ENCODE measurements at places on chromosomes 1 and 21.

DNA sequence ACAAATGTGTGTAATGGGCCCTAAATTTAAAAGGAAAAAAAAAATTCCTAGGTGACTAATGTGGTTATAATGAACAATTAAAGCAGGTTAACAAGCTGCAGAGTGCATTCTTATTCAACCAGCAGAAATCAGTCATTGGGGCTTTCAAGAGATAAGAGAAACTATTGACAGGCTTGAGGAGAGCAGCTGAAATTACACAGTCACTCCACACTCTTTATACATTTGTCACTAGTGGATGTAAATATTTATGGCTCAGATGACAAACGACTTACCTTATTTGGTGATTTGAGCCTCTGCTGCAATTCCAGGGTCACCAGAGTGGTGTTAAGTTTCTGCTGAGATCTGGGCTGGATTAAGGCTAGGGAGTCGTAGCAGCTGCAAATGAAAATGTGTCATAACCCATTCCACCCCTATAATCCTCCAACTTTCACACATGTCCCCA is 896.3 kb downstream of the TTLL7 start:
- no peak for DNase-seq

- DNase-seq, result no peak
Measured at GRCh38 chr1:98496256-98496995, 165.1 kb upstream of the SNX7 start.

- no peak for DNase-seq
Measured at GRCh38 chr1:225736437-225737098, 41.1 kb upstream of the SRP9 start.

DNA sequence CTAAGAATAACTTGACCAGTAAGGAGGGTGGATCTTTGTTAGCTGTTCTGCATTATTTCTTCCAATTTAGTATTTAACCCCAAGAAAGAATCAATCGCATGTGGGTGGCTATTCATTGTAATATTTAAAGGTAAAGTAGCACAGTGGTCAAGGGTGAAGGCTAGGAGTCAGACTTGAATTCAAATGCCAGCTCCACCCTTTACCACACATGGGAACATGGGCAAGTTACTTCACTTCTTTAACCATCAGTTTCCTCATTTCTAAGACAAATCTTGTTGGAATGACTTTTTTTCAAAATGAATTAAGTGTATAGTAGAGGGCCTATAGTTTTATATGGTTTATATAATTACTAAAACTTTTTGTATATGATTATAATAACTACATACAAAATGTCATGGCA is 71.3 kb upstream of the S1PR1 start:
- DNase-seq, result no peak

DNA sequence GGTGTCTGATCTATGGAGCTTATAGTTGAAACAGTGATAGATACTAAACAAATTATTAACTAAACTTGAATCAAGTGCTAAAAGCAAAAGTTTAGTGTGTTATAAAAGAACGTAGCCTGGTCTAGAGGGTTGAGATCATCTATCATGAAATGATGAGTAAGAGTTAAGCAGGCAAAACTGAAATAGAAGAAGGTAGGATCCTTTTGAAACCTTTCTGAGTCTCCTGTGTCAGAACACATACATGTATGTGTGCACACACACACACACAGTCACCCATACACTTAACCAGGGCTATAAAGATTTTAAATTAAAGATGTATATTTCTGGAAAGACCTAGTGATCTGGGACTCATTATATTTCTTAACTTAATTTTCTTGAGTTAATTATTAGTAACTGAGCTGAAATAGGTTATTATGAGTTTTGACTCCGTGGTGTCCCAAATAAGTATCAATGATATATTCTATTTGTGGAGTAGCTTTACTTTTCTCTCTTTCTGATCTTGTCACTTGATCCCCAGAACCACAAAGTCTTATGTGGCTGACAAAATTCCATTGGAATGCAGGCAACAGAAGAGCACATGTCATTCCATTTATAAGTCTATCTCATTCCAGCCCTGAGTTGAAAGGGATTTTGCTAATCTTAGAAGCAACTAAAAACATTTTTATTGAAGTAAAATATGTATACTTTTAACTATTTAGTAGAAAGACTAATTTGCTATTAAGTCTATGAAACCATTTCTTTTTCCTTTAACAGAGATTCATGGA is 70.7 kb downstream of the PRRX1 start:
- no peak for DNase-seq

DNA sequence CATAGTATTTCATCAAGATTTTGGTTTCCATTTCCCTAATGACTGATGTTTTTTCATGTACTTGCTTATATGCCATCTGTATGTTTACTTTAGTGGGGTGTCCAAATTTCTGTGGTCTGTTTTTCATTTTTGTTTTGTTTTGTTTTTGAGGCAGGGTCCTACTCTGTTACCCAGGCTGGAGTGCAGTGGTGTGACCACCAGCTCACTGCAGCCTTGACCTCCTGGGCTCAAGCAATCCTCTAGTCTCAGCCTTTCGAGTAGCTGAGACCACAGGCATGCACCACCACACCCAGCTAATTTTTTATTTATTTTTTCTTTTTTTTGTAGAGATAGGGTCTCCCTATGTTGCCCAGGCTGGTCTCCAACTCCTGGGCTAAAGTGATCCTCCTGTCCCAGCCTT is 378.0 kb upstream of the VAMP3 start:
- DNase-seq, result no peak

- DNase-seq, result no peak
Measured at GRCh38 chr21:37829447-37829846, 86.8 kb downstream of the KCNJ6 start.

DNA sequence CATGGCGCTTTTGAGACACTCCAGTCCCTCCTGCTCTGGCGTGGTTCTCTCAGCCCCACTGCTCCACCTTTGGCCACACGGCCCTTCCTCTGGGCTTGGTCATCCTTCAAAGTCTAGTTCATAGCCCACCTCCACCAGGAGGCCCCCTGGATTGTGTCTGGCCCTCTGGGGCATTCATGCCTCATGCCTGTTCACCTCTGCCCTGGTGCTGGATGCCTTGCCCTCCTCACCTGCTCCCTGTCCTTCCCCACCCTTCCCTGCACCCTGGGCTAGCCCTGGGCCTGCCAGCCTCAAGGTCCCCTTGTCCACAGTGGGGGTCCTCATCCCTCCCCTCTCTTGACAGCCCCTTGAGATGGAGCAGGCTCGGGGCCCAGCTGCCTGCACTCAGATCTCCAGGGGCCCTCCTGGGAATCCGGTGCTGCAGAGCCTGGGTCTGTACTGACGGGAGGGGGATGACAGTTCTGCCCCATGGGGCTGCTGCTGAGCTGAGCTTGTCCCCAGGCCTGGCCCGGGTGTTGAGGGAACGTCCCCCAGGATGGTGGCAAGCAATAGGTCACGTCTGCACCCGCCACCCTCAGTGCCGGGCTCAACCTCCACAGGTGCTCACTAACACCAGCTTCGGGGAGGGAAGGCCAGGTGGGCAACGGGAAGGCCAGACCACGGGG is 18.4 kb downstream of the PRXL2B start:
- DNase-seq, result no peak

GRCh38 chr1:221667504-221667903 is 74.4 kb downstream of the DUSP10 start:
- DNase-seq, result no peak

GRCh38 chr1:26970810-26971209 is 10.5 kb upstream of the KDF1 start:
- DNase-seq, result no peak

GRCh38 chr1:220876511-220877376 is 2.5 kb upstream of the HLX start:
- no peak for DNase-seq

- no peak for DNase-seq
Measured at GRCh38 chr1:27015260-27015659, 2.6 kb upstream of the TENT5B start.

- DNase-seq, result no peak
Measured at GRCh38 chr1:162357681-162358266, 18.9 kb downstream of the SPATA46 start.

GRCh38 chr1:218739426-218739825 is 394.3 kb downstream of the TGFB2 start:
- no peak for DNase-seq

DNA sequence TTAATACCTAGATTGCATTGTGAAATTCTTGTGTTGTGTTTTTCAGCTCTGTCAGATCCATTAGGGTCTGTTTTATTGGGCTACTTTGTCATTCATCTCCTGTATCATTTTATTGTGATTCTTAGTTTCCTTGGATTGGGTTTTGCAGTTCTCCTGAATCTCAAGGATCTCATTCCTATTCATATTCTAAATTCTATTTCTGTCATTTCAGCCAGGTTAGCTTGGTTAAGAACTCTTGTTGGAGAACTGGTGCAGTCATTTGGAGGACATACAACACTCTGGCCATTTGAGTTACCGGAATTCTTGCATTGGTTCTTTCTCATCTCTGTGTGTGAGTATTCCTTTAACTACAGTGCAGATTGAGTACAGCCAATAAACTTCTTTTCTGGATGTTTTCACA is 159.6 kb downstream of the FAM78B start:
- no peak for DNase-seq

DNA sequence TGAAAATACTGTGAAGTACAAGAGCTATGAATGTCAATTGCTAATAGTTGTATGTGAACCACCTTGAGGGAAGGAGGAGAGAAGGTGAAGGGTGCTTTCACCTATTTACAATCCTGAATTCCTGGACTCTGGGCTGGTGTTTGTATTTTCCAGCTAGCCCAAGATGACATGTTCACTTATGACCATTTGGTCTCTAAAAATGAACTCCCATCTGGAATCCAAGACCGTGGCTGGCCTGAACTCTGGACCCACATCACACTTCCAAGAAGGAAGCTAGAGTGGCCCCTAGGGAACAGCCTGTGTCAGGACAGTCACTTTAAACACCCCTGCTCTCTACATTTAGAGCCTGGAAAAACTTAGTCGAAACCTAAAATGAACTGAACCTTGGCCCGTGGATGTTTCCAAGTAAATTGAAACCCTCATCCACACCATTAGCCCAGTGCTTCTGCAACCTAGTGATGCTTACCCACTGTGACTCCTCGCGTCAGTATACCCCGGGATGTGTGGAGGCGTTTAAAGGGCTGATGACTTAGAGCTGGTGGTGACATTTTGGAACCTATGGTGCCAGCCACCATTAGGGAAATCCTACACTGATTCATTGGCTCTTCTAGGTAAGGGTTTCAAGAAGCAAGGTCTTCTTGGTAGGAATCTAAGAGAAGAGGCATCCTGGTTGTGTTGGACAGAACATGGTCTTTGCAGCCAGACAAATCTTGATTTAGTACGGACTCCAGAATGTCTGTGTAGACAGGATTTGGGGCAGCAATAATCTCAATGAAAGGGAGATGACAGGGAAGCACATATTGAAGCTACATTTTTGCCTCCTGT is 171.5 kb upstream of the IRF2BP2 start:
- peak; percentile 71 for DNase-seq

- no peak for DNase-seq
Measured at GRCh38 chr1:193685986-193686385, 499.6 kb upstream of the B3GALT2 start.

GRCh38 chr1:156421062-156421938 is 52.3 kb downstream of the RHBG start:
- peak; percentile 75 for DNase-seq

- no peak for DNase-seq
Measured at GRCh38 chr1:53080769-53081168, 18.8 kb downstream of the PODN start.

DNA sequence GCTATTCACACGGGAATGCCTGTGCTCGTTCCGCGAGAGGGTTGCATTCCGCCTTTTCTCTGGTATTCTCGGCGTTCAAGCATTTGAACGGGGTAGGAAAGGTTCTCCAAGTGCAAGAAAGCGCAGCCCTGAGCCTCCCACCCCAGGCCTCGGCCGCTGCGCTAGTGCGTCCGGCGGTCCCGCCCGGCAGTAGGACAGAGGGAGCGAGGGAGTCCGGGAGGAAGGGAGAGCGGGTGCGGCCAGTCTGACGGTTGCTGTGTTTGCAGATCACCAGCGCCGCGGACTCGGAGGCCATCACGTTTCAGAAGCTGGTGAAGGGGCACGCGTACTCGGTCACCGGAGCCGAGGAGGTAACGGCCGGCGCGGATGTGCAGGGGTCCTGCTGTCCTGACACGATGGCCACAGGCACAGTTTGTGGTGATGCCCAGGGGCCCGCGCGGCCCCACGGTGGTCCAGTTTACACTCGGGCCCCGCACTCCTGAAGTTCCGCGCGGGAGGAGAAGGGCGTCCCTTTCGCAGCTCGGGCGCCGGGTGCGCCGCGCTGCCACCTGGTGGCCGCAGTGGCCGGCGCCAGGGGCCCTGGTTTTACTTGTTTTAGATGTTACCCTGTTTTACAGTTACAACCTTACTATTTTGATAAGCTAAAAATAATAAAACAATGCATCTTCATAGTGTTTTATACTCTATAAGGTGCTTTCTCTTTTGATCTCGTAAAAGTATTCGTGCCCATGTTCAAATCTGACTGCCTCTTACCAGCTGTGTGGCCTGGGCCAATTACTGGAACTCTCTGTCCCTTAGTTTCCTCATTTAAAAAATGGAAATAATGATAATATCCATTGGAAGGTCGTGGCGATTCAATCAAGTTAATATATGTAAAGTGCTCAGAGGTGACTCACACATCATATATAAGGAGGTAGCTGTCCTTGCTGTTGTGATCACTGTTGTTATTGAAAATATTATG is 36.7 kb downstream of the CAPN2 start:
- peak; percentile 54 for DNase-seq

DNA sequence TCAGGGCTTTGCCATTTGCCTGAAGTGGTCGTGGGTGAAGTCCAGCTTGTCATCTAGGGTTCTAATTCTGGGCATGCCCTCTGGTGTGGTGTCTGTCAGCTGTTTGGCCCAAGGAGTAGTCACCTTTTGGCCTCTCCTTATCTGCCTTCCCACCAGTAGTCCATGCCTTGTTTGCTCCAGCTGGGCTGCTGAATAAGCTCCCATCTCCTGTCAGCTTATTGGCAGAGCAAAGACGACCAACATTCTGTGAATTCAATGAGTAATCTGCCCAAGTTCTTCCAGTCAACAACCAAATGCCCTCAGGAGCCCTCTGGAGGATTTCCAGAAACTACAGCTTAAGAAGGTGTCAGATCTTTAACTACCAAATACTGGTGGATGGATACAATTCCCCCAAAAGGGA is 7.0 kb downstream of the BCAN start:
- DNase-seq, result no peak

DNA sequence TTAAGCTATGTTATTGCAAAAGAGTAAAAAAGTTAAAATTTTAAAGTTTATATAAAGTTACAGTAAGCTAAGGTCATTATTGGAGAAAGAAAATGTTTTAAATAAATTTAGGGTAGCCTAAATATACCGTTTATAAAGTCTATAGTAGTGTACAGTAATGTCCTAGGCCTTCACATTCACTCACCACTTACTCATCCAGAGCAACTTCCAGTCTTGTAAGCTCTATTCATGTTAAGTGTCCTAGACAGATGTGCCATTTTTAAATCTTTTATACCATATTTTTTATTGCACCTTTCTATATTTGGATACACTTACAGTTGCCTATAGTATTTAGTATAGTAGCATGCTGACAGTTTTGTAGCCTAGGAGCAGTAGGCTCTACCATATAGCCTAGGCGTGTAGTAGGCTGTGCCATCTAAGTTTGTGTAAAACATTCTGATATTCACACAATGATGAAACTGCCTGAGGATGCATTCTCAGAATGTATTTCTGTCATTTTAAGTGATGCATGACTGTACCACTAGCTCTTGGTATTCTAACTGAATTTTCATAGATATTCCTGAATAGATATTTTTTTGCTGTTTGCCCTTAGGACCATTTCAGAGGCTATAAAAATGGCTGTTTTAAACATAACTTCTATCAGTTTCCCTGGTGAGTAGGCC is 26.8 kb downstream of the PPP2R5A start:
- DNase-seq, result no peak
